Large intestine (tissue), 12 donors: ENCODE measurements at places on chromosomes 1 and 21.

- DNase-seq: no peak
Measured at GRCh38 chr1:92066321-92066720, 8.9 kb downstream of the SETSIP start.

- no peak for DNase-seq
Measured at GRCh38 chr1:175150596-175151319, 41.8 kb downstream of the KIAA0040 start.

DNA sequence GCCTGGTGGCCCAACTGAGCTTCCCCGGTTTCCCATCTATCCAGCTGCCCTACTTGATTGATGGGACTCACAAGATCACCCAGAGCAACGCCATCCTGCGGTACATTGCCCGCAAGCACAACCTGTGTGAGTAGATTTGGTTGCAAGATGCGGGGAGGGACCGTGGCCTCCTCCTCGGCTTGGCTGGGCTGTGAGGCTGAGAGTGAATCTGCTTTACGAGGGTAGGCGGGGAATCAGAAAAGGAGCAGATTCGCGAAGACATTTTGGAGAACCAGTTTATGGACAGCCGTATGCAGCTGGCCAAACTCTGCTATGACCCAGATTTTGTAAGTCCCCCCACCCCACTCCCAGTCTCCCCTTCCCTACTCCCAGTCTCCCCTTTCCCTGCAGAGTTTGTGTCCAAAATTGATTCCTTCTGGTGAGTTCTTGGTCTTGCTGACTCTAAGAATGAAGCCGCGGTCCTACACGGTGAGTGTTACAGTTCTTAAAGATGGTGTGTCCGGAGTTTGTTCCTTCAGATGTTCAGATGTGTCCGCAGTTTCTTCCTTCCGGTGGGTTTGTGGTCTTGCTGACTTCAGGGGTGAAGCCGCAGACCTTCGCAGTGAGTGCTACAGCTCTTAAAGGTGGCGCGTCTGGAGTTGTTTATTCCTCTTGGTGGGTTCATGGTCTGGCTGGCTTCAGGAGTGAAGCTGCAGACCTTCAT, 1.5 kb downstream of the GSTM2 start:
- no peak for DNase-seq

- DNase-seq: no peak
Measured at GRCh38 chr1:11841245-11842153, 6.1 kb downstream of the NPPA start.

DNA sequence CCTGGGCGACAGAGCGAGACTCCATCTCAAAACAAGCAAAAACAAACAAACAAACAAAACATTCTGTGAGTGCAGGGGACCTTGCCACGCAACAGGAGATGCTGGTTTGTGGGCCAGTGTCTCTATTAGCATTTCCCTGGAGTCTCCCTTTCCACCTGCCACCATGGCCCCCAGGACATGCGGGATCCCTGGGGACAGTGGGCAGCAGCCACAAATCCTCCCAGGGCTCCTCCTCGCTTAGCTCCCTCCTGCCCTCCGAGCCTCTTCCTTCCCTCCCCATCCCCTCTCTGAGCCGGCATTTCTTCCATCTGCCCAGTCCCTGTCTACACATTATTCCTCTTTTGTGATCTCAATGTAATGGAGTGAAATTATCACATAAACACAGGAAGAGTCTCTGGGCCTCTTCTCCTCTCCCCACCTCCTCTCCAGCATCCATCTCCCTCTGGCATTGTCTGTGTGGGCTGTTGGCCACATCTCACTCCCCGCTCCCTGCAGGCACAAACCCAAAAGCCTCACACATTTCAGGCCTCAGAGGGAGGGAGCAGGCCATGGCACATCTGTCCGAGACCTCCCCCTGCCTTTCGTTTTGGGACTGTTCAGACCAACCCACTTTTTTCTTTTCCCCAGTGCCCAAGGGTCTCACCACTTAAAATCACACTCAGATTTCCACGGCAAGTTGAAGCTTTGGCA, 144.3 kb downstream of the MIS18A start:
- no peak for DNase-seq

GRCh38 chr21:33916200-33916567, 580 bp upstream of the ATP5PO start:
- no peak for DNase-seq

GRCh38 chr21:36576441-36576840, 96.5 kb upstream of the CLDN14 start:
- DNase-seq: no peak

GRCh38 chr1:31906557-31906956, 31.6 kb downstream of the PTP4A2 start:
- DNase-seq: no peak

GRCh38 chr1:157961805-157962762, 31.4 kb upstream of the KIRREL1 start:
- DNase-seq: peak; percentile 43

DNA sequence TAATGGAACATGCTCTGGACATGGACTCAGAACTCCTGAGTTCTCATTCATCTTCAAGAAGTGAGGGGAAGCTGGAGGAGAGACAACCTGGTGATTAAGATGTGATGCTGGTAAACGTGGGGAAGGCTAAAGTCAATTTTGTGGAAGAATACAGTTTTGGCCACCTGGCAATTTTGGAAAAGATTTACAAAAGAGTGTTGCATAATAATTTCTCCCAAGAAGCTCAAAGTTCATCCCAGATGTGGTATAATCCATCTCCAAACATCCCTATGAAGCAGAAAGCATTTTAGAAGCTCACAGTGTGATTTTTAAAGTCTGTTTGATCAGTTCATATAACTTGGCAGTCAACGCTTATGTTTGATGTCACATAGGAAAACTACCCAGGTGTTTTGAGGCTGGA, 208.7 kb downstream of the LMX1A start:
- DNase-seq: no peak

GRCh38 chr1:95304803-95305202, 70.8 kb downstream of the RWDD3 start:
- no peak for DNase-seq

- peak; percentile 91 for DNase-seq
Measured at GRCh38 chr1:23809751-23810171, 9.2 kb upstream of the GALE start.
